ENCODE measurements at places on chromosomes 11 and 22.
A peak's percentile ranks its signal among the peaks of the same experiment; 100 is the strongest.

GRCh38 chr11:47185305-47186075, 744 bp downstream of the PACSIN3 start:
- peak; percentile 68 for DNase-seq

DNA sequence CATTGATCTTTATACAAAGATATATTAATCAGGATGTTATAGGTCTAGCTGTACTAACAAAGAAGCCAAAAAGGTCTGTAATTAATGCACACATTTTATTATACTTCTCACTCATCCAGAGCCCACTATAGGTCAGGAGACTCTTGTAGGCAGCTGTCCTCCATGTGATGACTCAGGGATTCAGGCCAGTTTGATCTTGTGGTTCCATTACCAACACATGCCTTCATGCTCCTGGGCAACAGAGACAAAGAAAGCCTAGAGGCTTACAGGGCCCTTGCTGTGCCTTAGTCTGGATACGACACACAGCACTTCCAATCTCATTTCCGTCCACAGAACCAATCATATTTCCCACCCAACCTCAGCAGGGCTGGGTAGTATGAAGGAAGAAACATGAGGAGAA, 150.3 kb upstream of the NCAM1 start:
- DNase-seq: peak; percentile 63

GRCh38 chr11:132228746-132229325, 858.4 kb downstream of the NTM start:
- DNase-seq: peak; percentile 21

DNA sequence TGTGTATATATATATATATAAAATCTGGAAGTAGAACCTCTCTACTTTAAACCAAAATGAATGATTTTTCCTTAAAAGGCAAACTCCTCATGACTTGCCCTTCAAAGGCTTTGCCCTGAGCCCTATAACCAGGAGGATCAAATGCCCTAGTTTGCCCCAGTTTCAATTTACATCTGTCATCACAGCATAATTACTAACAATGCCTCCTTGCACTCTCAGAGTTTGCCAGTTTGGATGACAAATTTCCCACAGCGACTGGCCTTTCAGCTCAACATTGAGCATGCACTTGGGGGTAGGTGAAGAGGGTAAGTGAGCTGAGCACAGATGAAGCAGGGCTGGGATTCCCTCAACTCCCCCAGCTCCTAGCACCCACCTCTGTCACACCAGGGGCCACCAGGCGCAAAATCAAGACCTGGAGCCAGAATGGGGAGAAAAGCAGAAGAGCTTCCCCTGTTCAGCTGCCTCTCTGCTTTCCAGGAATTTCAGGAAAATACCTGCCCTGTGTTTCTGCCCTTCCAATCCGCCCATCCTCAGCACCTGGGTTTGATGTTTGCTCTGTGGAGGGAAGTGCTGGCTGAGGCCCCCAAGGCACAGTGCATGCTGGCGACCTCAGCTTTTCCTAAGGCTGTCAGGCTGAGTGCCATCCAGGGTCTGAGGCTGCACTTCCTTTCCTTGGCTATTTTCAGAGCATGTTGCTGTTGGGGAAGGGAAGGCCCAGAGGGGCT, 67.5 kb downstream of the ADAMTS15 start:
- DNase-seq: no peak

GRCh38 chr11:102470251-102470650, 17.7 kb upstream of the TMEM123 start:
- DNase-seq: no peak

GRCh38 chr11:43074810-43075209, 237.0 kb upstream of the API5 start:
- DNase-seq: no peak

DNA sequence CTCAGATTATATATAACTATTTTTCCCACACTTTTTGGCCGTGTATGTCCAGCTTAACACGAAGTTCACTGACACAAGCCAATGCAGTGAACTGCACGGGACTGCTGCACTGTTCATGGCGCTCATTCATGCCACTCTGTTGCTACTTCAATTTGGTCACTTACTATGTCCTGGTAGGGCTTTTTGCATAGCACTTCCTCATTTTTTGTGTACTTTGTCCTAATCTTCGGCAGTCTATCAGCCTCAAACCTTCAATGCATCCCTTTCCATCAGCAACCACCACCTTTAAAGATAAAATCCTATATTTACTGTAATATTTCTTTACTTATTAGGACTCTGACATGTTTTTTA, 18.7 kb upstream of the ARHGAP32 start:
- no peak for DNase-seq

- DNase-seq: no peak
Observed at GRCh38 chr11:67079065-67079705, 22.5 kb downstream of the RHOD start.

- no peak for DNase-seq
Observed at GRCh38 chr11:65115361-65116082, 2.0 kb downstream of the ZNHIT2 start.

- peak; percentile 26 for DNase-seq
Observed at GRCh38 chr11:34405079-34405858, 33.5 kb upstream of the CAT start.

DNA sequence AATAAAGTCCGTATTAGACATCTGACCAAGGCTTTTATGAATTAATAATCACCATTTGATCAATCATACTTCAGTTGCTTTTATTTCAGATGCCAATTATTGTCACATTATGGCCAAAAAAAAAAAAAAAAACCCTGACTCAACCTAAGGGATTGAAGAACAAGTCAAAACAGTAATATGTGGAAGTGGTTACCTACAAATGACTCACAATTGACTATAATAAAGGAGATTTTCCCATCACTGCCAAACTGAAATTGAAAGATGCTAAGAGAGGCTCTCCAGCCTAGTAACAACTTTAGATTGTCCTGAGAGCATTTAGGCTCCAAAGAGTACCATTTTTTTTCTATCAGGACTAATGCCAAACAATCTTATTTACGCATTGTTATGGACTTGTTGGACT, 35.2 kb downstream of the SOX6 start:
- peak; percentile 73 for DNase-seq

DNA sequence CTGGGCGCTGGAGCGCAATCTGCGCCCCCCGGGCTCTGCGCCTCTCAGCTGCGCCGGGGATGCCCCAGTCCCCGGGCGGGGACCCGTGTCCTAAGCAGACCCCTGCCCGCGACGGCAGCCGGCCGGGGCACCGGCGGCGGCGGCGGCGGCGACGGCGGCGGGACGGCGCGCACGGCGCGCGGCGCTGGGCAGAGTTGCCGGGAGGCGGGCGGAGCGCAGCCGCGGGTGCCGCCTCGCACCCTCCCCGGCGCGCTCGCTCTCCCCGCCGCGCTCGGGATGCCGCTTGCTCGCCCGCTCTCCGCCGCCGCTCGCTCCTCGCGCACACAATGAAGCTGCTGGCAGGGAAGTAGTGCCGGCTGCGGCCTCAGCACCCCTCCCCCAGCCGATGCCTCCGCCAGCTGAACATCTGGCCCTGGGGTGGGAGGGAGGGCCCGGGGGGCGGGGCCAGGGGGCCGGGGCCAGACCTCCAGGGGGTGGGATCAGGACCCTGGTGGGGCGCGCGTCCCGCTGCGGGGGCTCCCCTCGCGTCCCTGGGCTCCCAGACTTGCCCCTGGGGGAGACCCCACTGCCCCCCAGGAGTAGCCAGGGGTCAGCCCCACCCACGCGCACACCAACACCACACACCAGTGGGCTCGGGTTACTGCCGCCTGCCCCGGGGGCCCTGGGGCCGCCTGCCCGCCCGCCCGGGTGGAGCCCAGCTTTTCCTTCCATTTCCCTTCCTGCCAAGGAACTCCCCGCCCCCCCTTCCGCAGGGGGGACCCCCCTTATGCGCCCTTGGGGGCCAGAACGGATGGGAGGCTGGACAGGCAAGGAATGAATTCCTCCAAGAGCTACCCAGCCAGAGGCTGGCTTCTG, at the start of gene RCOR2:
Gene RCOR2 (minus strand): TSS at position 328 of the 855 bp plus-strand sequence. CDS start 708 bp downstream, outside the sequence.
- DNase-seq: peak; percentile 60

DNA sequence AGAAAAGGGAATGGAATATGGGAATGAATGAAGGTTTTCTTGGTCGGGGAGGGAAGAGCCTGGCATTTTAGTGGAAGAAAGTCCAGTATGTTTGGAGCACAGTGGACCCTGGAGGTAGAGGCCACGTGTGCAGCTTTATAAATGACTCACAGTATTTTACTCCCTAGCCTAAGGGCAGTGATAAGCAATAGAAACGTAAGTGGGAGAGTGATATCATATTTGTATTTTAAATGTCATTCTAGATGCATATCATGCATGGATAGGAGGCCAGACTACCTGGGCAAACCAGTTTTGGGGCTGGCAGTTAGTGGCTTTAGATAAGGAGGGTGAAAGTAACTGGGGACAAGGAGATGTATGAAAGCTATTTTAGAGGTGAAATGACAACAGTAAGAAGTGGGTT, 174.1 kb downstream of the ARHGAP42 start:
- DNase-seq: peak; percentile 15

GRCh38 chr11:128415539-128415938, 171.8 kb downstream of the ETS1 start:
- peak; percentile 43 for DNase-seq

DNA sequence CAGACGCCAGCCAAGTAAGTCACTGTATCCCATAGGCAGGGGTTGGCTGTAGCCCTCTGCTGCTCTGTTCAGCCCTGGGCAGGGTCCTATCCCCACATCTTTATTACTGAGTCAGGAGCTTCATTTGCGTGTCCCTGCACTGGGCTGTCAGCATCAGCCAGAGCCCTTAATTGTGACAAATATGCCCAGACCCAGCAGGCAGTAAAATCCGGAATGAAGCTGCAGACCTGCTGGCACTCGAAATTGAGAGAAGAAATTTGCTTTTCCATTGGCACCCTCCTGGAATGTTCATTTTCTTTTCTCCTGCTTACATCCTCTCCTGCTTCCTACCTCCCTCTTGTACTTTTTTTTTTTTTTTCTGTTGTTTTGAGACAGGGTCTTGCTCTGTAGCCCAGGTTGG, 43.8 kb downstream of the CEP164 start:
- DNase-seq: no peak

GRCh38 chr11:1862588-1863351, 9.9 kb downstream of the LSP1 start:
- no peak for DNase-seq

DNA sequence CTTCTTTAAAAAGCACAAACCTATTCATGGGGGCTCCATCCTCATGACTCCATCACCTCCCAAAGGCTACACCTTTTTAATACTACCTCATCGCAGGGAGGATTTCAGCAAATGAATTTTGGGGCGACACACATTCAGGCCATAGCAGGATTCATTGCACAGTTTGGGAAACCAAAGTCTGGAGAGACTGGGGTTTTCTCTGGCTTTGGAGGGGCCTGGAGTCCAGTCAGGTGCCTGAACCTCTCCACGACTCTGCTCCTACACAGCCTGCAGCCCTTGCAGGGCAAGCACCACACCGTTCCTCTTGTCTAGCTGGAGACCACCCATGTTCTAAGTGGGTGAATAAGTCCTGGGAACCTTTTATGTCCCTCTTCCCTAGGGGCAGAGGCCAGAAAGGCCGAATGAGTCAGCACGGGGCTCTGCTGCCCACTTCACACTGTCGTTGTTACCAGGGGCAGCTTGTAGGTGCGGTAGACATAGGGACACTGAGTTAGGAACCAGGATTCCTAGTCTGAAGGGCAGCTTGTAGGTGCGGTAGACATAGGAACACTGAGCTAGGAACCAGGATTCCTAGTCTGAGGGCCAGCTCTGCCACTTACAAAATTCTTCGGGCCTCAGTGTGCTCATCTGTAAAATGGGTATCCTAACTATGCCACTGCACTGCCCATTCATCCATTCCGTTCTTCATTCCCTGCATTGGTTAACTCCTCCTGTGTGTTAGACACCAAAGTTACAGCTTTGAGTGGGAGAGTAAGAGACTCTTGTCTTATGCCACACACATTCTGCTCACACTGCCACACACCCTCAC, 251.7 kb upstream of the B3GAT1 start:
- DNase-seq: no peak

DNA sequence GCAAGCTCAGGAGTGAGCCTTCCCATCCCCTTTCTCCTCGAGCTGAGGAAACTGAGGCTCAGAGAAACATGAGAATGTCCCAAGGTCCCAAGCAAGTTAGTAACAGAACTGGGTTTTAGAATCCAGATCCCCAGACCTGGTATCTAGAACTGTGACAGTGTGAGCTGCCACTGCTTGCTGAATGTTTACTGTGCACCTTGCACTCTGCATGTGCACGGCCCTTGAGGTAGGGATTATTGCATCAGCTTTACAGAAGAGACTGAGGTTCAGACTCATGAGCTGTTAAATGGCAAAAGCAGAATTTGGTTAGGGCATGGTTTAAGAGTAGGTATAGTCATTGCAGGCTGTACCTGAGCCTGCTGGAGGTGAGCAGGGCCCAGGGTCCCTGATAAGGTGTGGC, 3.8 kb upstream of the MPPED1 start:
- no peak for DNase-seq

DNA sequence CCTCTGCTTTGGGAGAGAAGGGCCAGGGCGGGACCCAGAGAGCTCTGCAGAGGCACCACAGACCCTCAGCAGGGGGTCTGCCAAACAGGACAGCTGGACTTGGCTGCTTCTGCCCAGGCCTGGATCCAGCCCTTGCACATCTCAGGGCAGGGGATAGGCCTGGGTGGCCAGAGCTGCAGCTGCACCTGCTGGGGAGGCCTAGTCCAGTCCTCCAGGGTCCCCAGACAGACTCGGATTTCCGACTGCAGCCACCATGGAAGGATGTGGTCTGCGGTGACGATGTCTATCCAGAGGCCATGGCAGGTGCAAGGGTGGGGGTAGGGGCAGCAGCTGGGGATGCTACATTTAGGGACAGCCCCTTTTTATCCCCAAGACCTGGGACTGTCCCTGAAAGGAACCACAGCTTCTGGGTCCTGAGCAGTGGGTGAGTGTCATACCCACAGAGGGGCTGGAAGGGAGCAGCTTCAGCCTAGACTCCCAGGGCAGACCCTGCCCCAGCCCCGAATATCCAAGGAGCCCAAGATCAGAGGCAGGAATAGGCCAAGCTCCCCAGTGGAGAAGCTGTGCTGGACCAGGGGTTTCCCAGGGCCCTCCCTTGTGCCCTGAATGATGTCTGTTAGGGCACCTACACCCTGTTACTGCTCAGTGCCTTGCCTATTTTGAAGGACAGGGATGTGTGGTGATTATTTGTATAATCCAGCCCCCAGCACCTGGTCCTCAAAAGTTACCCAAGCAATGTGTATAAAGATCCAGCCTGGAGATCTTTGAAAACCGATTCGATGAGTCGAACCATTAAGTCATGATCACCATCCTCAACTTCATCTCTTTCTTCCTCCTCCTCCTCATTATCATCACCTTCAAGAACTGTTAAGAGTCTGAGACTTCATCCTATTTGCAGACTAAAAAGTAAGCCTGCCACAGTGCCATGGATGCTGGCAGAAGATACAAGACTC, 2.5 kb upstream of the IGLL5 start:
- DNase-seq: no peak

DNA sequence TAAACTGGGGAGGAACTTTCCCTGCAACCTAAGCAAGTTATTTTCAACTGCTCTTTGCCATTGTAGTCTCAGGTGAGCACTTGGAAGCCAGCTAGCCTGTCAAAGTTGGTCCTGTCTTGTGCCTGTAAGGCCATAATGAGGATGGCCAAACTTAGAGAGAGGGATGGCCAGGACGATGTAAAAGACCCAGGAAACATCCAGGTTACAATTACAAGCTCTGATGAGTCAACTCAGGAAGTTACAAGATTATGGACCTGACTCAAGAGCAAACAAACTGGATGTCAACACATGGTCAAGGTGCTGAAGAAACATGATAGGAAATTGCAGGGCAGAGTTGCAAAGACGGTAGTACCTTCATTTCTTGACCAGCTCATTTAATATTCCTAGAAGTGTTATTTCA, 1.6 kb downstream of the GTPBP1 start:
- peak; percentile 77 for DNase-seq

- peak; percentile 50 for DNase-seq
Observed at GRCh38 chr22:19060356-19061009, 61.7 kb downstream of the DGCR2 start.
